ENCODE measurements at places on chromosomes 1 and 21. TPM values are rescaled to one million over a fixed set of nuclear protein-coding genes. Genes with fewer than 3 reads are reported as not detected.
A peak's percentile ranks its signal among the peaks of the same experiment; 100 is the strongest.

TLR5 gene
- 3.8 TPM for total RNA-seq

DCST2 gene
- 0.49 TPM for total RNA-seq

TMEM82 gene
- not detected for total RNA-seq

ZBTB8A gene
- 10.6 TPM for total RNA-seq

RGS4 gene
- total RNA-seq, result 1.8 TPM

CLIC6 gene
- total RNA-seq, result 0.04 TPM

ATP1A2 gene
- total RNA-seq, result 55.0 TPM

DNA sequence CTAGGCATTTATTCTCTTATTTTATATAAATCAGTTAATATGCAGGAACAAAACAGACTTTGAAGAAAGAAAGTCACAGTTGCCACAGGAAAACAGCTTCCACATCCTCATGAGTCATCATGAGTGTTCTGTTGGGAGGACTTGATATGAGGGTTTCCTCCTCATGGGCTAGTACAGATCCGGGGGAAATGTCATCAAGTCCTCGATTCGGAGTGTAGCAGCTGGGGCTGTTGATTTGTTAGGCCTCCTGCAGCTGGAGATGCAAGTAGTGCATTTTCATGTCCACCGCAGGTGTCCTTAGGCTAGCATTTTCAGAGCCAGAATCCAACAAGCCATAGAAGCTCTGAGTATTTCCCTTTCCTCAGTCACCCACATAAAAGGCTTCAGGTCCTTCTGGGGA, 36.7 kb downstream of the ADAM30 start:
- peak; percentile 38 for DNase-seq

DNA sequence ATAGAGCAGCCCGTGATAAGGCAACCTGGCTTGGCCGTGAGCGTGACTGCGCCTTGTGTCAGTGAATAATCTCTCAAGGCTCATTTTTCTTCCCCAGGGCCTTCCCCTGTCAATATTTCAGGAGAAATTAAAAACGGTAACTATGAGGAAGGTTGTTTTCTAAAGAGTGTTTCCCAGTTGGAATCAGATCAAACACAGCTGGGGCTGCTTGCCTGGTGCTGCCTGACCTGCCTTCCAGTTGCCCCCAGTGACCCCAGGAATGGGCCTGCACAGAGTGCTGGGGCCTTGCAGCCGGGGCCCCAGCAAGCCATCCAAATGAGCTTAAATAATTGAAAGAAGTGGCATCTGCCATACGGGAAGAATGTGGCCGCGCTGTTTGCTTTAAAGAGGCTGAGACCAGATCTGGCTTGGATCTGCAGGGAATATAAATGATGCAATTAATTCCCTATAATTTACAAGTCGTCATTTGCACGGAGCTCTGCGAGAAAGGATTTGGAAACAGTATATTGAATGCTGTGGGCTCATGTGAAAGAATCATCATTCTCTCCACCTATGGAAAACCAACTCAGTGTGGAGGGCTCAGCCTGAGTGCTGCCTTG, 203.9 kb downstream of the C1orf94 start:
- no peak for DNase-seq

DNA sequence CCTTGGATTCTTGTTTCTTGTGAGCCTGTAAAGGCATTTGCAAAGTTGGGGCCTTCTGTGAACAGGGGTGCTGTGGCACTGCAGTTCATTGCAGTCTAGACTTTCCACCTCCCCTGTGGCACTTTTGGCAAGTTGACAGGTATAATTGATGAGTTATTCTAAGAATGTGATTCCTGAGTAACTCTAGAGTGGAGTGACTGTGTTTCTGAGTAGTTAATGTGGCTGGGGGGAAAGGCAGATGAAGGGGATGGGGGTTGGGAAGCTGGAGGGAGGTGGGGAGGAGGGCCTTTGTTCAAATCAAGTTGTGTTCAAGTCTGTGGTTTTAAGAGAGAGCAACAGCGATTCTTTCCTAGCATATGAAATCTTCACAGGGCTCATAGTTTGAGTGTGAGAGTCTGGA, 32.9 kb downstream of the PBX1 start:
- no peak for DNase-seq

DNA sequence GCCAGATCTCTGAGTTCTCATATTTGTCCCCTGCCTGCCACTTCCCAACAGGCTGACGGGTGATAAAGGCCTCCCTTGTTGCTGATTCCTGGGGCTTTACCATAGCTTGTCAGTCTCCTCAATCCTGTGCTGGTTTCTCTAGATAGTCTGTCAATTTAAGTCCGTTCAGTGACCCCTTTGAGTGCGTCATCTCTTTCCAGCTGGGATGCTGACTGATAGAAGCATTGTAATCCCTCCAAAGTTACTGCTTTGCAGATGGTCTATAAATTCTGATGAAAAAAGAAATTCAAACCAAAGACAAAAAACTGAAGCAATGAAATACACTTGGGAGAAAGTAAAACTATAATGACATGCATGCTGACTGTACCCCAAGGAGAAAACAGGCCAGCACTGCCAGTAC, 28.3 kb downstream of the RHOU start:
- peak; percentile 77 for DNase-seq

GRCh38 chr1:36330940-36331339, 7.5 kb upstream of the EVA1B start:
- DNase-seq, result no peak

DNA sequence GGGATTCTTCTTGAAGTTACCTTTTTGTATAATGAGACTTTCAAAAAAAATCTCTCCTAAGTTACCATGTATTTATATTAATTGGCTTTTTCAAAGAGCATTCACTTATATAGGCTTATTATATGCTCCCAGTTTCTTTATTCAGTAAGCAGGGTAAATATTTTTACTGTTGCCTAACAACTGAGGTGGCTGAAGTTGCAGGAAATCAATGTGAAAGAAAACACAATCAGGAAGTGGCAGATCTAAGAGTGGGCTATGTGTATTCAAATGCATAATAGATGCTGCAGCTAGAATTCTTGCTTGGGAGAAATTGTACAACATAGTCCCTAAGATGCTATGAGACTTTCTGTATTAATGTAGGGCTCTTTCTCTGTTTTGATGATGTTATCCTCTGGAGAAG, 606.9 kb downstream of the NUF2 start:
- peak; percentile 70 for DNase-seq

GRCh38 chr1:65440915-65441314, 20.4 kb downstream of the LEPR start:
- DNase-seq, result no peak

- no peak for DNase-seq
Measured at GRCh38 chr1:108645564-108646184, 15.2 kb downstream of the HENMT1 start.

GRCh38 chr1:118783095-118783758, 204.9 kb downstream of the TBX15 start:
- peak; percentile 30 for DNase-seq

DNA sequence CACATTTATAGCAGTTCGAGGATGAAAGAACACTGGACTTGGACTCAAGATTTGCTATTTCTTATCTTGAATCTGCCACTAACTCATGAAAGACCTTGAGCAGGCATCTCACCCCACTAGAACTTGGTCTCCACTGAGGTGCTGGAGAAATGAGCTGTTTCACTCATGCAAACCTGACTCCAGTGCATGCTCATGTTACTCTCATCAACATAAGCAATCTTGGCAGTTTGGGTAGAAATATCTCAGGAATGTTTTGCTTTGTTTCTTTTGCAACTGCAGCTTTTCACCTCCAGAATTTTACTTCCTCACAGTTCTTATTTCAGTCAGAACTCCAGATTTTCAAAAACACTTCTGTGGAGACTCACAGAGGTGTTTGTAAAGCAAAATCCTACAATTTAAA, 46.2 kb upstream of the DAB1 start:
- peak; percentile 4 for DNase-seq

DNA sequence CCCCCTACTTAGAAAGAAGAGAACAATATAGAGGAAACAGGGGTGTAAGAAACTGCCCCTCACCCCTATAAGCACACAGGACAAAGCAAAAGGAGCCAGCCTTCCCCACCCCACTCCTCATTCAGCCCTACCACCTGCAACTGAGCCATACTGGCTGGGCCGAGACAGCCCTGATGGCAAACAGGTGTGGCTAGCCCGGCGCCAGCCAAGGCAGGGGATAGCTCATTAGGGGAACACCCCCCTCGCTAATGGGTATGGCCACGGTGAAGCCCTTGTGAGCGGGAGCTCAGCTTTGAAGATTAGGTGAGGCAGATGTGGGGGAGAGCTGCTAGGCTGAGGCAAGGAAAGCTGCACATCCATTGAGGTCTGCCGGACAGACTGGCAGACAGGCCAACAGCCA, 65.5 kb downstream of the ERI3 start:
- peak; percentile 29 for DNase-seq

GRCh38 chr1:157405662-157406061, 146.7 kb downstream of the FCRL5 start:
- no peak for DNase-seq

DNA sequence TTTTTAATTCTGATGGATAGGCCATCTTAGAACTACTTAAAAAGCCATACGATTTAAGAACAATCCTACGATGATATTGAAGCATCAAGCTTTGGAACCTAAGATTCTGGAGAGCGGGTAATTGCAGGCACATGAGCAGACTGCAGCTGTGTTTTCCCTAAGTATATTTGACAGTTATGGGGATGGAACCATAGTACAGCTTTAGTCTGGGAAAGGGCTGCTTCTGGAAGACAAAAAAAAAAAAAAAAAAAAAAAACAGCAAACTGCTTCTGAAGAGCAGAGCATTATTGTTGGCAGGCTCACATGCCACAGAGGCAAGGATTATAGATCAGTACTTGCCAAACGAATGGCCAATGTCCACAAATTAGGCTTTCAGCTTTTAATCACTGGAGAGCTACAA, 1618.7 kb downstream of the AMY1C start:
- no peak for DNase-seq

DNA sequence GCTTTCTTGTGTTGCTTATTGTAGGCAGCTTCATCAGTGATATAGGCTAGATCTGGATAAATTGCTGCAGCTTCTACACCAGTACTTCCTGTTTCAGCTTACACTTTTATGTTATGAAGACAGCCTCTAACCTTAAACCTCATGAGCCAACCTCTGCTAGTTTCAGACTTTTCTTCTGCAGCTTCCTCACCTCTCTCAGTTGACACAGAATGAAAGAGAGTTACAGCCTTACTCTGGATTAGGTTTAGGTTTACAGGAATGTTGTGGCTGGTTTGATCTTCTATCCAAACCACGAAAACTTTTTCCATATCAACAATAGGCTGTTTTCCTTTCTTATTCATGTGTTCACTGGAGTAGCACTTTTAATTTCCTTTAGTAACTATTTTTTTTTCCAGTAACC, 76.9 kb upstream of the RNPC3 start:
- DNase-seq, result no peak

GRCh38 chr1:167510881-167511280, 7.4 kb downstream of the CD247 start:
- DNase-seq, result no peak

DNA sequence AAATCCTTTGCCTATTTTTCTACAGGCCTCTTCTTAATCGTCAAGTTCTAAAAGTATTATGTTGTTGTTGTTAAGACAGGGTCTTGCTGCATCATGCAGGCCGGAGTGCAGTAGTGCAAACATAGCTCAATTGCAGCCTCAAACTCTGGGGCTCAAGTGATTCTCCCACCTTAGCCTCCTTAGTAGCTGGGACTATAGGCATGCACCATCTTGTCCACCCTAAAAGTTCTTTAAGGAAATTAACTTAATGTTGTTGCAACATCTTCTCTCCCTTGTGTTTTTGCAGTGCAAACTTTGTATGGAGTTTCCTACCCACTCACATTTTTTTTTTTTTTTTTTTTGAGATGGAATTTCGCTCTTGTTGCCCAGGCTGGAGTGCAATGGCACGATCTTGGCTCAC, 4.1 kb upstream of the VHLL start:
- no peak for DNase-seq

- DNase-seq, result no peak
Measured at GRCh38 chr1:214028095-214028494, 40.3 kb downstream of the PROX1 start.

DNA sequence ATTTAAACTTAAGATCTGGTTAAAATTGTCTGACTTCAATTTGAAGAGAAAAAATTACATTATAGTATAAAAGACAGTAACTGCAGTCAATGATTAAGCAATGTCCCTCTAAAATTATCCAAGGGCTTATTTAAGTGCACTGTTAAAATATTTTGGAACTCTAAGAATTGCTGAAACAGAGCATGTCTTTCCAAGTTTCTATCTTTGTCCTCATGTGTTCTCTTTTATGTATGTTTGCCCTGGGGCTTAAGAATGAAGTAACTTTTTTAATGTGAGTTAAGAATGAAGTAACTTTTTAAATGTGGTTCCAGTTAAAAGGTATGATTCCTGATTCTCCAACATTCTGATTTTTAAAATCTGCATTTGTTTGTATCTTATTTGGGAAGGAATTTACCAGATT, 69.0 kb upstream of the MARK1 start:
- DNase-seq, result peak; percentile 81

DNA sequence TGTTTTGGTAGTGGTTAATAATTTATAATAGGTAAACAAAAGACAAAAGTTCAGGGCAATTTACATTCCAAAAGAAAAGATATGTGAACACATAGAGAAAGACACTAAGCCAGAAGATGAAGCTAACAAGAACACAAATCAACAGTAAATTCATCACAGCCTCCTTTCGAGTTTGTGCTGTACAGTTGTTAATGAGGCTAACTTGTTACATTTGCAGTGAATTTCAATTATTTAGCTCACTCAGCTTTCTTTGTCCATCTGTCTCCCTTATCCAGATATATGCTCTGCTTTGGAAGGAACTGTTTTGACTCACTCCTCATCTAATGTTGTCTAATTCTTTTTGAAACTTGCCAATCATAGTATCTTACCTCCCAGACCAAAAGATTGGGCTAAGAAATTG, 423.3 kb upstream of the OLFM3 start:
- no peak for DNase-seq

DNA sequence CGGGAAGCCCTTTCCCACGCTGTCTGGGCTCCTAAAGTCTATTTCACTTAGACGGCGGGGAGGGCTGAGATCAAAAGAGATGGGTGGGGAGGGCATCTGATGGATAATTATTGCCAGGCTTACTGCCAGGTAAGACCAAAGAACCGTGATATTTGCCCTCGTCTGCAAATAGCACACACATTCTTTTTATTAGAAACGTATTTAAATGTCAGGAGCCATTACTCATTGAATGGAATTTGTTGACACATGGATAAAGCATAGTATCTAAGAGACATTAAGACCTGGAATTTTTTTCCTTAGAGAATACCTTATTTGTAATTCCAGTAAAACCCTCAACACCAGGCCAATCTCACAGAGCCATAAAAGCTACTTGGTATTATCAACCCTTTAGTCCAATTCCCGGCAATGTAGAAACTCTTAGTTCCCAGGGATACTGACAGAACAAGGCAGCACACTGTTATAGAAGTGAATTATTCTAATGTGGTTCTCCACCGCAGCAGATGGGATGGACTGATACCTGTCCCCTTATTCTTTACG, 10.6 kb downstream of the URB1 start:
- DNase-seq, result no peak
